HTR-8/SVneo (cell line): ENCODE measurements at places on chromosomes 7 and 10.

DNA sequence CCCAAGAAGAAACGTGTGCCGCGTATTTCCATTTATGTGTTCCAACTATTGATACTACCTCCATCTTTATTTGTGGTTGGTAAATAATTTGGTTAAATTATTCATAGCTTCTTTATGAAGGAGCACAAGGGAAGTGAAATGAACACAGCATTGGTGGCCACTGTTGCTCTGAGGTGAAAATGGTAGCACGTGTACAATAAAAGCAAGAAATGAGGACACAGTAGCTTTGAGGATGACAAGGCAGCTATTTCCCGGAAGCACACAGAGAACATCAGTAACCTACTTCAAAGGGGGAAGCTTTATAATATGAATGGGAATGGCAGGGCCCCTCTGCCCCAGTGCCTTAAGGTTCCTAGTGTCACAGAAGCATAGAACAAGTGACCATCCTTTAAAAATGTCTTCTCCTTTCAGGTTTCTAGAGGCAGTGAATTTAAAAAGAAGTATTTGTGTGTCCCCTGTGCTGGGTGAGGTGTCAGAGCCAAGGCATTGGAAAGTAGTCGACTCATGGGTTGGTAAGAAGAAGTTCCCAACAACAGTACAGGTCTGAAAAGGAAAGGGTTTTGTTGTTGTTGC is 78.8 kb downstream of the SGMS1 start:
- DNase-seq: no peak

DNA sequence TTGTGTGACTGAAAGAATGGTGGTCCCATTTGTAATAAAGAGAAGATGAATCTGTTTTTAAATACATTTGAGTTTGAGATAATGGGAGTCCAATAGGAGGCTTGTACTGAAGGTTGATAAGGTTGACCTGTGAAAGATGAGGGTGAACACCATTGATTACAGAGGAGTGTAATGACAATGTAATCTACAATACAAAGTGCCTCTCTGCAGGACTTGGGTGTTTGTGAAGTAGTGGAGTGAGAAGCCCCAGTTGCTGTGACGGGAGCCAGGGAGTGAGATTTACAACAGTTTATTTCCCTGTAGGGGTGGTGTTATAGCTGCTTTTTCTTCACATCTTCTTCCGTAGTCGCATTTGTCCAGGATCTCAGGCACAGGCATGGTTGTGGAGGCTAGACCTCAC is 189.9 kb downstream of the EXOC4 start:
- no peak for DNase-seq

DNA sequence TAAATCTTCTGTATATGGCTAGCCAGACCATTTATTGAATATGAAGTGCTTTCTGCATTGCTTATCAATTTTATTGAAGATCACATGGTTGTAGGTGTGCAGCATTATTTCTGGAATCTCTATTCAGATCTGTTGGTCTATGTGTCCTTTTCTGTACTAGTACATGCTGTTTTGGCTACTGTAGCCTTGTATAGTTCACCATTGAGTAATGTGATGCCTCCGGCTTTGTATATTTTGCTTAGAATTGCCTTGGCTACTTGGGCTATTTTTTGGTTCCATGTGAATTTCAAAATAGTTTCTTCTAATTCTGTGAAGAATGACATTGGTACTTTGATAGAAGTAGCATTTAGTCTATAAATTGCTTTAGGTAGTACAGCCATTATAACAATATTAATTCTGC is 1187.2 kb downstream of the XPNPEP1 start:
- no peak for DNase-seq

DNA sequence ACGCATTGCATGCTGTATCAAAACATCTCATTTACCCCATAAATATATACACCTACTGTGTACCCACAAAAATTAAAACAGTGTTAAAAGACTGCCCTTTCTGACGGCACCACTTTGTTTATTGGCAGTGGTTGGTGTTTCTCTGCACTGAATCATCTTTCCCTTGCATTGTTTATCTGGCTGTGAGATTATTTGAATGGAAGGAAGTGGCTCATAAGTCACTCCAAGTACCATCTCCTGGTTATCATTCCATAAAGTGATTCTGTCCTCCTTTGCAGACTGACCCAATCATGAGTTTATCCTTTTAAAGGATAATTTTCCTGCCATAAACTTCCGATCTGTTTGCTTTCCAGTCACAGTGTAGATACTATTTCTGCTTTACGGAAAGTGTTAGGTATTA is 183.8 kb downstream of the CAMK1D start:
- DNase-seq: no peak

- DNase-seq: no peak
Measured at GRCh38 chr10:110739811-110740271, 95.7 kb downstream of the RBM20 start.

GRCh38 chr10:44439239-44439957 is 54.5 kb upstream of the CXCL12 start:
- no peak for DNase-seq

- no peak for DNase-seq
Measured at GRCh38 chr7:1103009-1103788, 15.3 kb downstream of the GPER1 start.

DNA sequence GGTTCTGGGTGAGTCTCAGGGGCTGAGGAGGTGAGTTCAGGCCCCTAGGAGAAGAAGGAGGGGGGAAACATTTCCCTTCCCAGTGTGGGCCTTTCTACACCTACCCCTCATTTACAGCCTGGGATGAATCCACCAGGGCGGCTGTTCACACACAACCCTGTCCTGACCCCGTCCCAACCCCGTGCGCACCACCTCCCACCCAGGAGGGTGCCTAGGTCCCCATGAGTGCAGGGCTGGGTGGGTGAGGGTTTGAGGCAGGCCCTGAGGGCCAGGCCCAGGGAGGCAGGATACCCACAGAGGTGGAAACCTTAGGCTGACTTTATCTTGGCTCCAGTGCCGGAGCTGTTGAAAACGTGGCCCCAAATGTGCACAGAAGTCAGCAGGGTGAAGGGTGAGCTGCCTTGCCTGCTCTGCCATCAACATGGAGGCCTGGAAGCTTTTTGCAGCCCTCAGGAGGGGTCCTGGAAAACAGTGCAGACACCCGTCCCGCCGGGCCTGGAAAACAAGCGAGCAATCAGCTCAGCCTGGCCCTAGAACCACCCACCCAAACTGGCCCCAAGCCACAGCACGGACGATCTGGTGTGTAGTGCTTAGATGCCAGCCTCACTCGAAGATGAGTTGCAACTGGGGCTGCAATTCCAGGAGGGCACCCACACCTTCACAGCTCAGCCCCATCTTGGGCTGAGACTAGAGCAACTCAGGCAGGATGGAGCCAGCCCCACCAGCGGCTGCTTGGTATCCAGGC is 9.3 kb upstream of the RET start:
- no peak for DNase-seq

DNA sequence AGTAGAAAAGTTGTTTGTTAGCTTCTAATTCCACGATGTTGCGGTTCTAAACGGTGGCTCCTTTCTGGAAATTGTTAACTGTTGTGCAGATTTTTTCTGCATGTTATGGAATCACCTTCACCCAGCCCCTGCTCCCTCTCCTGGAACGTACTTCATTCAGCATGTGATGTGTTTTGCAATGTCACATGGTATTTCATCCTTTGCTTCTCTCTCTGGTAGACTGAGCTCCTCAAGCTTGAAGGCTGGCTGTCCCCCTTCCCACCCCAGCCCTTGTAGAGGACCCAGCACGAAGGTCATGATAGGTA is 4.4 kb downstream of the PPP2R2D start:
- no peak for DNase-seq

DNA sequence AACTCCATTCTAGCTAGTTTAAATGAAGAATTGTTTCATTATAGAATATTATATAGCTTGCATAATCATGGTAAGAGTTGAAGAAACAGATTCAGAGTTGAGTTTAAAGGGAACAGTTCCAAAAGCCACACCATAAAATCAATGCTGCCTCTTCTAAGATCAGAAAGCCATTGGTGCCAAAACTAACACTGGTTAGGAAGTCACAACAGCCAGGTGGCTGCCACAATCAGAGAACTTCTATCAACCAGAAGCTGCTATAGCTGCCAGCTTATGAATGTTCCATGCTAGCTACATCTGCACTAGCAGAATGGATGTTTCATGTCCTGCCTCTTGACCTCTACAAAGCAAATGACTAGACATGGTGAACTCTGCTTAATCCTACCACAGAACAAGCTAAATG is 583.1 kb upstream of the LRRN3 start:
- DNase-seq: no peak

- no peak for DNase-seq
Measured at GRCh38 chr10:56123247-56123646, 237.8 kb downstream of the ZWINT start.

DNA sequence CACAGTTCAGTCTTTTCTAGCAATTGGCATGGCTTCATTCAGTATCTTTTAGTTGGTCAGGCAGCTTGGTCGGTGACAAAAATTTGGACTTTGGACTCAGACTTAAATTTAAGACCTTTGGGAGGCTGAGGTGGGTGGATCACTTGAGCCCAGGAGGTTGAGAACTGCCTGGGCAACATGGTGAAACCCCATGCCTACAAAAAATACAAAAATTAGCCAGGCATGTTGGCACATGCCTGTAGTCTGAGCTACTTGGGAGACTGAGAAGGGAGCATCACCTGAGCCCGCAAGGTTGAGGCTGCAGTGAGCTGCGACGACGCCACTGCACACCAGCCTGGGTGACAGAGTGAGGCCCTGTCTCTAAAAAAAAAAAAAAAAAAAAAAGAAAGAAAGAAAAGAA is 19.5 kb upstream of the ITPRID1 start:
- DNase-seq: no peak

DNA sequence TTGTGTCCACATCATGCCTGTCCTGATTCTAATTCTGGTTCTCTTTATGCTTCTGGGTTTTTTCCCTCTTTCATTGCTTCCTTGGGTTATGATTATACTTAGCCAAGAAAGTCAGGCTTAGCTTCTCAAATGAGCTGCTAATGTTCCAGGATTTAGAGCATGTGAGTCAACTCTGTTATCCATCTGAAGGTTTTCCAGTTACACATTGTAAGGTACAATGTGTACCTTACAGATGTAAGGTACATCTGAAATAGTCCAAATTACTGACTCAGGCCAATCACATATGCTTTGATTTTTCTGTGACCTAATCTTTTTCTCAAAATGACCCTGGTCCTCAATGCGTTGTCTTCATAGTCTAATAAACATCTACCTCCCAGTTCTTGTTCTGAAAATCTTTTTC is 13.3 kb upstream of the MIOS start:
- no peak for DNase-seq

DNA sequence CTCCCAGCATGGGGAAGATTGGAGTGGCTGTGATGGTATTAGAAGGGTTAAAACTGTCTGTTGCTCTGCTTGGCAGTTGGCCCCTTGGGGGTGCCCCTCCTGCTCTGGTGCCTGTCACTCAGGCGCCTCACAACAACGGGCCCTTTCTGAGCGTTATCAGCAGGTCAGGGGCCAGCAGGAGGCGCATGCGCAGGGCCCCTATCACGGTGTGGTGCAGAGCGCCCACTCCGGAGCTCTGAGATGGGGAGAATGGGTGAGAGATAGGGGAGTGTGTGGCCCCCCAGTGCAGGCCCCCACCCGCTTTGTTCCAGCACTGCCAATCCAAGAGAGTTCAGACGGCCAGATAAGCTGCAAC is 24.8 kb downstream of the GBX1 start:
- no peak for DNase-seq

DNA sequence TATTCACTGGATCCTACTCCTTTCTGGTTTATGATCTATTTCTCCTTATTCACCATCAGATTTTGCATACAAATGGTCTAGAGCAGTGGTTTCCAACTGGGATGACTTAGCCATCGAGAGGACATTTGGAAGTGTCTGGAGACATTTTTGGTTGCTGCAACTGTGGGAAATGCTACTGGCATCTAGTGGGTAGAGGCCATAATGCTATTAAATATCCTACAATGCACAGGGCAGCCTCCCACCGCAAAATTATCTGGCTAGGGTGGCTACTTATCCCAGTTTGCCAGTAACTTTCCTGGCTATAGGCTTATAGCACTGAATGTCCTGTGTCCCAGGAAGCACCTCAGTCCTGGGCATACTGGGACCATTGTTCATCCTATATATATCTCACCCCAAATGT is 21.5 kb upstream of the DDX50 start:
- DNase-seq: no peak

DNA sequence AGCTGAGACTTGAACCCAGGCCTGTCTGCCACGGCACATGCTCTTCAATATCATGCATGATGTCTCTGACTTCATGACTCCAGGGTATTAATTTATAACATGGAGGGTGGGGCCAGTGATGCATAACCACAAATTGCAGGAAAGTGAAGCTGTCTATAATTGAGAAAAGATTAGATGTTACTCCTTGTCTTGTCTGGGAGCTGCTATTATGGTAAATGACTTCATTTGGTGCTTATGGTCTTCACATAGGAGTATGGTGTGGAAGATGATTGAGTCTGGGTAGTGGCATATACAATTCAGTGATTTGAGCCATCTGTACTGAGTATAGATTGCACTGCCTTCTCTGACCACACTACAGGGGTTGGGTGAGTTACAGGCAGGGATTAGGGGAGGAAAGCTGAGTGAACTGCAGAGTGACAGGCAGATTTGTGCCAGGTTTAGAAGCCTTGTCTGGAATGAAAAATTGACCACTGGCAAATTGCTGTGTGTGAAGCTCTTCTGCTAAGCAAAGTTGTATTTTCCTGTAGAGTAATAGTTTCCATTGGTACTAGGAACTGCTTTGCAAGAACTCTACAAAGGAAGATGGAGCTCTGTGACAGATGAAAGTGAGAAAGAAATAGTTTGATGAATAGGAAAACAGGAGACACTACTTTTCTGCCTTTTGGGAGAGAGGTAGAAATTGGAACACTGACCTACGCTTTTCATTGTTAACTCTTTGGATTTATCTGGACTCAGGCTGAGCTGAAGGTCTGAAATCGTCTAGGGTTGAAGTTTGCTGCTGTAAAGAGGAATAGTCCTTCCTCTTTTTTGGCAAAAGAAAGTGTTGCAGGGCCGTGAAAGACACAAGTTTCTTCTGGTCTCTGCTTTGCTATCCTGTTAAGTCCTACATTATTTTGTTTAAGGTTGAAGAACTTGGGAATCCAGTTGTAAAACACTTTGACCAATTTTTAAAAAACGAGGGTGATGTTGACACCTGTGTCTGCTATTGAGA is 2.7 kb downstream of the SND1 start:
- DNase-seq: no peak

GRCh38 chr10:120229641-120230040 is 227.4 kb upstream of the PLPP4 start:
- no peak for DNase-seq

- no peak for DNase-seq
Measured at GRCh38 chr7:44977304-44977958, 1.4 kb downstream of the MYO1G start.
